Cardiac fibroblast (primary cell): ENCODE measurements at places on chromosomes 1 and 21.
A peak's percentile ranks its signal among the peaks of the same experiment; 100 is the strongest.

DNA sequence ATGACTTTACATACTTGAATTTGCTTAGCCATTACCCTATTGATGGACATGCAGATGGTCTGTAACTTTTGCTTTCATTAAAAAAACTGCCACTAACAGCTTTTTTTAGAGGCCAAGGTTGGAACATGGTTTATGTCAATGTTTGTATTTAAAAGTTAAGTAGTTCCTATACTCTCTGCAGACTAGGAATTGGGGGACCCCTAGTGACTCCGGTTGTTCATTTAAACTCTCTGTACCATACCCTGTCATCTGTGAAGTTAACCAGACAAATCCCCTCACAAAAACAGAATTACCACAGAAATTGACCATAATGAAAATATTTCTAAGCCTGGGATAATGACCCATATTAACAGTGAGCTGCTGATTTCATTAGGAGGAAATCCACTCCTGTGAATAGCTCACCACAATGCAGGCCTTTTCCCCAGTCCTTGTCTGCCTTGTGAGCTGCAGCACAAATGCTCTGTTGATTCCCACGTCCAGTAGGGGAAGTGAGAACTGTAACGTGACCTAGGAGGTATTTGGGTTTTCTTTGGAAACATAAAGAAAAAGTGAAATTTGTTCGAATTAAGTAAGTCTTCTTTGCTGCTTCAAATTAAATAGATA is 30.2 kb upstream of the CD101 start:
- no peak for DNase-seq

- DNase-seq = peak; percentile 27
These were observed 868.2 kb upstream of the CXADR start for GRCh38 chr21:16644685-16645084.

- DNase-seq = no peak
These were observed 14.1 kb upstream of the VWA5B1 start for GRCh38 chr1:20276485-20277159.

DNA sequence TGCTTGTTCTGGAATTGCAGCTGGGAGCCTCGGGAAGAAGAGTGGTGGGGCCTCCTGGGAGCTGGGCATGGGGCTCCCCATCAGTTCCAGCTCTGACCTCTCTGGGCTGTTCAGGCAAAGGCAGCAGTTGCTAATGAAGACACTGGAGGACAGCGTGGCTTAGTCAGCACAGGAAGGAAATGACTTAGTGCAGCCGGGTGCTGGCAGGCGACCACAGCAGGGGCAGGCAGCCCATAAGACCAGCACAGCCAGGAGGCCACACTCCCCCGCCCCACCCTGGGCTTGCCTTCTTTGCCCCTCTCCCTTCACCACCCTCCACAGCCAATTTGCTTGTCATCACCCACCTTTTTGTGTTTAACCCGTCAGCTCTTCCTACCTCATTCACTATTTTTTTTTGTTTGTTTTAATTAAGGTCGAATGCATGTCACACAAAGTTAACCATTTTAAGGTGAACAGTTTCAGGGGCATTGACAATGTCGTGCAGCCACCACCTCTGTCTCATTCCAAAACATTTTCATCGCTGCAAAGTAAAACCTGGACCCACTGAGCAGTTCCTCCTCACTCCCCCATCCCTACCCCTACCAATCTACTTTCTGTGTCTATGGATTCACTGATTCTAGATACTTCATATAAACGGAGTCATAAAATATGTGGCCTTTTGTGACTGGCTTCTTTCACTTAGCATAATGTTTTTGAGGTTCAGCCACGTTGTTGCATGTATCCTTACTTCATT is 10.9 kb downstream of the OLIG2 start:
- peak; percentile 65 for DNase-seq
